A549 treated with CpdA at 1 μM for 4 hours (cell line): ENCODE measurements at places on chromosomes 12 and 14. TPM values are rescaled to one million over a fixed set of nuclear protein-coding genes. Genes with fewer than 3 reads are reported as not detected.

CEBPE gene
- not detected in 5 replicates for total RNA-seq

ZC3H14 gene
- total RNA-seq, result 58.7 to 66.0 TPM (median 65.4 TPM) in 5 replicates

AQP2 gene
- total RNA-seq, result not detected in 5 replicates

IL26 gene
- total RNA-seq, result not detected in 5 replicates
